ENCODE measurements at places on chromosomes 12 and 14. TPM values are rescaled to one million over a fixed set of nuclear protein-coding genes. Genes with fewer than 3 reads are reported as not detected.

The AVPR1A gene
- total RNA-seq, result not detected

The NRIP2 gene
- not detected for total RNA-seq

The KIF5A gene
- total RNA-seq, result 0.26 TPM

The KITLG gene
- total RNA-seq, result 112 TPM

The NRL gene
- total RNA-seq, result 0.79 TPM

The MYF6 gene
- total RNA-seq, result not detected

The FGF23 gene
- not detected for total RNA-seq

The PPP2R3C gene
- 42.0 TPM for total RNA-seq

The AMN1 gene
- total RNA-seq, result 20.6 TPM

The EXOC3L4 gene
- total RNA-seq, result not detected

The PPP4R4 gene
- total RNA-seq, result not detected

The CLMN gene
- total RNA-seq, result 0.12 TPM

The IFNG-AS1 gene
- 0.26 TPM for total RNA-seq

The PTGER2 gene
- 11.6 TPM for total RNA-seq

The KRT74 gene
- total RNA-seq, result not detected

The PTPRB gene
- total RNA-seq, result 2.4 TPM

The AICDA gene
- not detected for total RNA-seq

The CHGA gene
- not detected for total RNA-seq

The PRKAB1 gene
- total RNA-seq, result 12.6 TPM

The TAS2R20 gene
- 1.8 TPM for total RNA-seq

The OR8S1 gene
- not detected for total RNA-seq

The HAL gene
- total RNA-seq, result 0.19 TPM

The LALBA gene
- not detected for total RNA-seq

The FICD gene
- 24.7 TPM for total RNA-seq

The AKAP6 gene
- total RNA-seq, result 9.1 TPM

The BCL2L14 gene
- total RNA-seq, result 0.06 TPM

The APOF gene
- total RNA-seq, result not detected

The SLC4A8 gene
- 3.0 TPM for total RNA-seq

The KCNC2 gene
- total RNA-seq, result not detected

The STYK1 gene
- 0.40 TPM for total RNA-seq

The FKBP3 gene
- 23.5 TPM for total RNA-seq

The NEUROD4 gene
- not detected for total RNA-seq

The SLC2A3 gene
- 36.7 TPM for total RNA-seq

The SLC6A13 gene
- 0.13 TPM for total RNA-seq

The KLHDC2 gene
- total RNA-seq, result 109 TPM

The PPP1R1A gene
- not detected for total RNA-seq

The TMEM132D gene
- total RNA-seq, result not detected

The PRKD1 gene
- total RNA-seq, result 18.0 TPM

The ACOT6 gene
- total RNA-seq, result not detected

The NPFF gene
- not detected for total RNA-seq

The BICDL1 gene
- not detected for total RNA-seq

The CRY1 gene
- 9.5 TPM for total RNA-seq

The TCP11L2 gene
- total RNA-seq, result 23.0 TPM

The KRT80 gene
- total RNA-seq, result 0.62 TPM

The FGD6 gene
- 4.4 TPM for total RNA-seq

The GLIPR1L1 gene
- total RNA-seq, result not detected

The PZP gene
- total RNA-seq, result under 0.01 TPM

Data from aortic smooth muscle cell (primary cell).